Epithelial cell of proximal tubule (primary cell): ENCODE measurements at places on chromosomes 5 and 9. TPM values are rescaled to one million over a fixed set of nuclear protein-coding genes. Genes with fewer than 3 reads are reported as not detected.

Gene GRM6
- total RNA-seq, result not detected in 2 replicates

DNA sequence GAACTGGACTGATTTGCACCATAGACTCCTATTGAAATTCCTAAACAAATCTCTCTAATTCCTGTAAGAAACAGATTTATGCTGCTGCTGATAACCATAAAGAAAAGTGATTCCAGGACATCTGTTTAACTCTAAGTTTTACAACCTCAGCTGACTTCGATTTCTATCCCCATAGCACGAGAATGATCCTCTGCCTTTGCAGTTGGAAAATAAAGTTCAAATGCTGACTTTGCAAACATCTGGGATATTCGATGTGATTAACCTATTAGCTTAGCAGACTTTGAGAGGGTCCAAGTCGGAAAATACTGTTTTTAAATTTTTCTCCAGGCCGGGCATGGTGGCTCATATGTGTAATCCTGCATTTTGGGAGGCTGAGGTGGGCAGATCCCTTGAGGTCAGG is 247.3 kb downstream of the PSAT1 start:
- no peak for DNase-seq

- no peak for DNase-seq
These were observed 103.1 kb upstream of the PTPN3 start for GRCh38 chr9:109601181-109601580.

DNA sequence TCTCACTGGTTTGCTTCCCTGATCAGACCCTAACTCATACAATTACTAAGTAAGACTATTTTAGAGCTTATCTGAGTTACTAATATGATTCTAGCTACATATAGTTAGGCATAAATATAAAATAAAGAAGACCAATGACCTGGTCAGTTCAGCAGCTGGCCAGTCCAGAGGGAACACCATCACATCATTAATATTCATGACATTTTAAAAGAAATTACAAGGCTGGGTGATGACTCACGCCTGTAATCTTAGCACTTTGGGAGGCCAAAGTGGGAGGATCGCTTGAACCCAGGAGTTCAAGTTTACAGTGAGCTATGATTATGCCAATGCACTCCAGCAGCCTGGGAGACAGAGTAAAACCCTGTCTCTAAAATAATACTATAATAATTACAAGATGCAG is 37.0 kb upstream of the CDC42SE2 start:
- no peak for DNase-seq

DNA sequence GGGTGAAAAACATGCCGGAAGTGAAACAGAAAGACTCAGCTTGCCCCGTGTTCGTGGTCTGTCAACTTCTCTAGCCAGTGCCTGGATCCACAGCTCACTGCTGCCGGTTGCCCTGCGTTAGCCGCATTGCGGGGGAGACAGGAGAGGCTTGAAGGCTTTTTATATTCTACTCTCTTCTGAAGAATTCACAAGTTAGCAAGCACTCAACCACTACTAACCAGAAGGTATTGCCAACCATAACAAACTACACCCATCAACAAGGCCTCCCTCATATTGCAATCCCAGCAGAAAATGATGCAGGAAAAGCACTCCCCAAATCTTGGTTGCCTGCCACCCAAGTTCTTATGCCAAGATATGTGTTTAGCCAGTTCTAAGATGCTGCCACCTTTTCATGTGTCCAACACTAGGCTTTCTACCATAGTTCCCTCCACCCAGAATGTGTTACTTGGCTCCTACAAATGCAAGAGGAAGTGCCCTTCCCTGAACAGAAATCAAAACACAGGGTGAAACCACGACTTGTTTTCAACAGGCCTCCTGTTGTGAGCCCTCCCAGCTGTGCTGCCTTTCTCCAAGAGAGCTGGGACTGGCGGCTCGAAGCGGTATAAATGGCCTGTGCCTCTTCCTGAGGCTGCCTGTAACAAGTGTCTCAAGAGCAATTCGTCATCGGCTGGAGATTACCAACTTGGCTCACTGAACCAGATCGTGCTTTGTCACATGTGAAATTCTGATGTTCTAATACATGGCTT is 129.0 kb downstream of the SNX18 start:
- peak; percentile 64 for DNase-seq

Gene SLIT3
- total RNA-seq, result 0.36 and 3.1 TPM in 2 replicates

GRCh38 chr5:16143361-16144049 is 36.1 kb downstream of the MARCHF11 start:
- DNase-seq, result no peak
